ENCODE measurements at places on chromosomes 4 and X.

DNA sequence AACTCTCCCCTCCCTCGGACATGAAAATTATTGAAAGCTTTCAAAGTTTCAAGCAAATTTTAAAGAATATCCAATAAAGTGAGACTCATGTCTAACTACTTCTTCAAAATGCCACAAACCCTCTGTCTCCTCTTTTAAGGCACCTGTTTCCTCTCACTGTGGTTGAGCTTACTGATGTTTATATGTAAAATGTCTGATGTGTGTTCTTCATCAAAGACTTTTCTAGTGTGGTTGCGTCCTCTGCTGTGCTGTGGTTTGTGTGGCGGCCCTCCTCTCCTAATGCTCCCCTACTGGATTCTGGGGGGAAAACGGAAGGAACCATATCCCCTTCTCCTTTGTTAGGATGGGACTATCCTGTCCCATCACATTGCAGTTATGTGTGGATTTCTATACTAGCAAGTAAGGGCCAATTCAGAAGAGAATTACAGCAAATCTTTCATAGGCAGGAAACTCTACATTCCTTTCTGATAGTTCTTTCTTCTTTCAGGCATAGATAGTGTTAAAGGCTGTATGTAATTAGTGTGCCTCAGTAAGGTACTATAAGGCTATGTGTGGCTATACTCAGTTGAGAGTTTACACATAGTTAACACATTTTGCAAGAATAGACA lies 221.0 kb upstream of the GPRIN3 start:
- DNase-seq: no peak

- DNase-seq: no peak
These were observed 61.2 kb upstream of the DAPP1 start for GRCh38 chr4:99755223-99755944.

DNA sequence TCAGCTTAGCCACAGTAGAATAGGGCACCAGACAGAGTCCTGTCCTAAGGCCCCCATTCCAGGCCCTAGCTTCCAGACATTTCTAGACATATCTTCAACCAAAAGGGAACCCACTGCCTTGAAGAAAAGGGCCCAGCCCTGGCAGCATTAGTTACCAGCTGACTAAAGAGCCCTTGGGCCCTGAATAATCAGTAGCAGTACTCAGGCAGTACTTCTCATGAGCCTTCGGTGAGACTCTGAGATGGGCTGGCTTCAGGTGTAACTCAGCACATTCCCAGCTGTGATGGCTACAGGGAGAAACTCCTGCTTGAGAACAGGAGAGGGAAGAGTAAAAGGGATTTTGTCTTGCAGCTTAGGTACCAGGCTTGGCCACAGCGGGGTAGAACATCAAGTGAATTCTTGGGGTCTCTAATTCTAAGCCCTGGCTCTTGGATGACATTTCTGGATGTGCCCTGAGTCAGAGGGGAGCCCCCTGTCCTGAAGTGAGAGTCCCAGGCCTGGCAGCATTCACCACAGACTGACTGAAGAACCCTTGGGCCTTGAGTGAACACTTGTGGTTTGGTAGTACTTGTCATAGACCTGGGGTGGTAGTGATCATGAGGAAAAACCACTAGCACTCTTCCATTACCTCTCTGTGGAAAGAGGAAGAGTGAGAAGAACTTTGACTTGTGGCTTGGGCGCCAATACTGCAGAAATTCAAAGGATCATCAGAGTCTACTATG lies 170.1 kb downstream of the ATP10D start:
- no peak for DNase-seq

DNA sequence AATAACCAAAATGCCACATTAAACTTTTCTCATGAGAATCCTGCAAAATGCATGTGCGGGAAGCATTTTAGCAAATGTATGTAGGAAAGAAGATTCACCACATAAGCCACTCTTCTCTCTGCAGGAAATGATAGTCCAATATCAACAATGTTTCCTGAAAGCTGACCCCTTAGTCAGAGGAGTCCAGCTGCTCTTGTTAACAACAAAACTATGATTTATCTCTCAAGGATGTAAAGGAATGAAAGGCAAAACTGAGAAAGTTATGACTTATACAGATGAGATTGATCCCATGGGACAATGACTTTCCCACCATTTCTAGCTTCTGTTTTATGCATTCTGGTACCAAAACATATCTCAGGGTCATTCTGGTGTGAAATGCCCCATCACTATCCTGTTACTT lies 125.0 kb upstream of the EDNRA start:
- DNase-seq: no peak

- DNase-seq: no peak
These were observed 7.5 kb upstream of the CXCL6 start for GRCh38 chr4:73828956-73829355.

DNA sequence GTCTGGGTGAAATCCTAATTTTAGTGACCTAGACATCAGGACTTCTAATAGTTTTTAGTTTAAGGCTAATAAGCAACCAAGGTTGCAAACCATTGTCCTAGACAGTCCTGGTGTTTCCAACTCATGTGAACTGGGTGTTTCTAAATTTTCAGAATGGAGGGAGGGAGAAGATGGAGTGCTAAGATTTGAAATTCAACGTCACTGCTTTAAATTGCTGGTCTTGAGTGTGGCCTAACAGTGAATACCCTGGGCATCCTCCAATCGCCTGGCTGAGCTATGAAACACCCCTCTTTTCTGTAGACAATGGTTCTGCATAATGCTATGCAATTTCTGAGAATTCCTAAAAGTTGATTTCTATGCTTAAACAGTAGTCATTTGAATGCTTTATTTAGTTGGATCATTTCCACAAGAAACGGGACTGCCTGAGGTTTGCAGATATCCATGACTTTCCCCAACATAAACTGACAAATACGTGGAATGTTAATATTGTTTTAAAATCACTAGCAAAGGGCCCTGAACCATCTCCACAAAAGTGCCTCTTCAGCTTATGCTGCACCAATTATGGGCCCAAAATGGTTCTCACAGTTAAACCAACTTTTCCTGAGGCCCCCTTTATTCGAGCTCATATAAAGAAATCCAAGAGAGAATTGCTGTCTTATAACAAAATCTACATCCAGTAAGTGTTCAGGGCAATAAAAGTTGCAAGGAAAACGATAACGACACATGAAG lies 1.1 kb downstream of the FBXL5 start:
- no peak for DNase-seq
